ENCODE measurements at places on chromosomes 6 and 20.
A peak's percentile ranks its signal among the peaks of the same experiment; 100 is the strongest.

- no peak for DNase-seq
These were observed 45.0 kb upstream of the ENPP5 start for GRCh38 chr6:46215777-46216176.

DNA sequence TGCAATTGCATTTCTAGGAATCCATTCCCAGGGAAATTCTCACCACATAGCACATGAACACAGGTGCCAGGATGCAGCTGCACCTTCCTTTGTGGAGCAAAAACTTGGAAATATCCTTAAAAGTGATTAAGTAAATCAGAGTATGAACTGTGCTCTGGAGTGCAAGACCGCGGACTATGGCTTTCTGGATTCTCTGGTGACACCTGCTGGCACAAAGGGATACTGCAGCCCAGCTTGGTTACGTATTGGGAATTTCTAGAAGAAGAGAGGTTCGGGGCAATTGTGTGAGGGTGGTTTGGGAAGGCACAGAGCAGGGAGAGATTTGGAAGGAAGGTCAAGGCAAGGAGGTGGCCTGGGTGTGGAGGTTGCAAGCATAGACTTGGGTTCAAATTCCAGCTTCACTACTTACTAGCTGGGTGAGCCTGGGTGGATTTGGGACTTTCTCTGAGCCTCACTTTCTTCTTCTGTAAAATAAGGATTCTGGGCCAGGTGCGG lies 15.9 kb upstream of the PEDS1 start:
- peak; percentile 82 for DNase-seq

DNA sequence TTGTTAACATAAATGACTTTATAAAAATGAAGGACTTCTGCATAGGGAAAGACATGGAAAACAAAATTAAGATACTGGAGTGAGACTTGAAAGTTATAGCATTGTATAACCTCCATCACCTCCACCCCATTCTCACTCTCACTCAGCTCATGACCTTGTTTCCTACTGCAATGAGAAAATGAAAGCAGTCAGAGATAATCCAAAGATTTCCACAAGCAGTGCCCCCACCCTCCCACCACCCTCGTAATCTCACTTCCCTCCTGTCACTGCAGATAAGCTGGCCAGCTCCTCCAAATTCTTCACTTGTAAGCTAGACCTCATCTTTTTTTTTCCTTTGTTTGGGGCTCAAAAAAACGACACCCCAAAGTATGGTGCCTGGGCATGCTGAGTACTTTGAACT lies 52.9 kb upstream of the PROKR2 start:
- DNase-seq = no peak

GRCh38 chr6:119350952-119351372 lies 1.4 kb upstream of the MAN1A1 start:
- no peak for DNase-seq

DNA sequence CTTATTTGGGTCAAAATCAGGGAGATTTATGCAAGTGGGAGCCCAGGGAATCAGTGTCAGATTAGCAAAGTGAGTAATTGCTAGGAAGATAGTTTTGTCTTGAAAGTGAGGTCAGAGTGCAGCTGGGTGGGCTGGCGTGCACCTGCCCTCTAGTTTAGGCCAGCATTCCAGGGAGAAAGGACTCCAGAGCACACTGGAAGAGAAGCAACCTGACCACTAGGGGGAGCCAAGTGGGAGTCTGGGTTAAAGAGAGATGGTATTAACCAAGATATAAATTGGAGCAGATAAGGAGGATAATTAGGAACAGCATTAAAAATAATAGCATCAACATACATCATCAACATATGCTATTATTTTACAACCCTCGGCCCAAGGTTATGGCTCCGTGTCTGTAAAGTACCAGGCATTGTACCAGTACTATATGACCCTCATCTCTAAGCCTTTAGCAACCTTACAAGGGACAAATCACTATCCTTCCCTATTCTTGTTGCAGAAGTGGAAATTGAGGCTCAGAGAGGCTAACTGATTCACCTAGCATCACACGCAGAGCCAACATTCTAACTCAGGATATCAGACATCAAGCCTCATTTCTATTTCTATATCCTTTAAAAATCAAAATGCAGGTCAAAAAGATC lies 57.8 kb downstream of the SLC2A10 start:
- DNase-seq = no peak

GRCh38 chr6:22327881-22328280 lies 31.0 kb upstream of the PRL start:
- DNase-seq = no peak

DNA sequence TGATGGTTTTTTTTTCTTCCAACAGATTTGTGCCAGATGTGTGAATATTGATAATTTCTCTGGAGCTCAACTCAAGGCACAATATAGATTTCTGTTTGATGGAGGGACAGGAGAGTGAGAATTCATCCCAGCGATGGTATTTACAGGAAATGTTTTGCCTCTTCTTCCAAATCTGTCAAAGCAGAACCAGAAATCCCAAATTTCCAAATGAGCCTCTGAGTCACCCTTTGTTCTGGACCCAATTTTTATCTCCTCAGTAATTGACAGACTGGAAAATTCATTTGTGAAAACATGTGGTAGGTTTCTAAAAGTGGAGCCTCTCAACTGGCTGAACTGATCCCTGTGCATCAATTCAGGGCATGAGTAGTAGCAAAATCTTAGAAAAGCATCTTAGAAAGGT lies 223.2 kb upstream of the TSHZ2 start:
- DNase-seq = no peak

GRCh38 chr6:97669191-97670031 lies 386.4 kb upstream of the MMS22L start:
- no peak for DNase-seq

DNA sequence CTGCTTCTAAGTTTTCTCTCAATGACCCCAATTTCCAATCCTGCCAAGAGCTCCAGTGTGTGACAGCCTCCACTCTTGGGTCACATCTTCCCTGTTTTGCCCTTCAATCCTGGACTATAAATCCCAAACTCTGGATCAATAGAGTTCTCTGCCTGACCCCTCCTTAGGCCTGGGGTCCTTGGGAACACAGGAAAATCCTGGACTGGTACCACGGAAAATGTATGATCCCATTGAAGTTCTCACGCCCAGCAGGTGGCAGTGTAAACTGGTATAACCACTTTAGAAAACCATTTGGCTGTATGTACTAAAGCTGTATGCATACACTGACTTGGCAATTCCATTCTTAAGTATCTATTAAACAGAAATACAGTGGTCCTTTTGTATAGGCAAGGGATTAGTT lies 98.0 kb downstream of the SNAP25 start:
- no peak for DNase-seq

- DNase-seq = no peak
These were observed 99.6 kb downstream of the PREX1 start for GRCh38 chr20:48728042-48728825.

DNA sequence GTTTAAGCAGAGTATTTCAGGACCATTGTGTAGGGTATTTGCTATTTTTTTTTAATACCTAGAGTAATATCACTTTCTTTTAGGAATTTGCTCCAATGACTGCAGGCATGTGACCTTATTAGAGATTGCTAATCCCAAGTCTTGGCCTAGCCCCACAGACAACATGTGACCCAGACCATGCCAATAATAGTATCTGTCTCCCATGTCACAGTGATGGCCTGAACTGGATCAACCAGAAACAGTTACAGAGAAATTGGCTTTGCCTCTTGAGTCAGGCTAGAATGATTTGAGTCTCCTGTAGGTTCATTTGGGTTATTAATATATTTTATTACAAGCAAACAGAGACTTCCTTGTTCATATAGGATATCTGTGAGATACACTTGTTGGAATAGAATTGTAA lies 116.8 kb downstream of the DNAH8 start:
- no peak for DNase-seq

DNA sequence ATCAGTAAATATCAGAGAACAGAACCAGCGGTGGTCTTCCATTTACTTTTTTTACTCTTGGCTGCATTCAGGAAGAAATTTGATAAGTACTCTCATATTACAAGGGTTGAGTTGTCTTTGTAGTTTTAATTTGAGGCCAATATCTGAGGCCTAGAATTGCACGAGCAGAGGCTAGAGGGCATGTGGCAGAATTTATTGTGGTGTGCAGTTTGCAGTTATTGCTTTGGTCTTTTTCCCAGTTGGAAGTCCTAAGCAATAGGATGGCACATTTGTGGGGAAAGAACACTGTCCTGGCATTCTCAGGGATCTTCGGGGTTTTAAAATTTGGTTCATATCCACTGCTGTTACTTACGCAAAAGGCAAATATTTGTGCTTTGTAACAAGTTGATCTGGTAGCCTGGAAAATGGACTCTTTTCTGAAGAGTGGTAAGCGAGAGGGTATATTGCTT lies 66.0 kb downstream of the CTNNBL1 start:
- no peak for DNase-seq

GRCh38 chr6:38281126-38281525 lies 358.6 kb downstream of the BTBD9 start:
- DNase-seq = no peak

DNA sequence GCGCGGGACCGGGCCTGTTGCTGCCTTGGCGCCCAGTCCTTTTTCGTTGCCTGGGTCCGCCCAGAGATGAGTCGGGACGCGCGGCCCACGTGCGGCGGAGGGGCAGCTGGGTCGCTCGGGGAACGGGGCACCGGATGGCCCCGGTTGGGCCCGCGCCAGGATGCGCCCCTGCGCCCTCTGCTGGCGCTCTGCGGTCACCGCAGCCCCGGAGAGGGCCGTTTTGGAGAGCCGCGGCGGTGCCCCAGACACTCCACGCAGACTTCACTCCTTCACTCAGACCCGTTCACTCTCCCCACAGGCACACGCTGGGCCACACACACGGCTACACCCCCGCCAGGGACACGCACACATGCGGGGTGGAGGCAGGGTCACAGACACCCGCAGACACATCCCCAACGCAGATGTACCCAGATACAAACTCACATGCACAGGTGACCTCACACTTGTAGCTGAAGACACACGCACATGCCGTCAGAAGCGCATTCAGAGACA lies 38.8 kb downstream of the SRC start:
- DNase-seq = peak; percentile 70

GRCh38 chr6:106026748-106027715 lies 59.1 kb upstream of the PRDM1 start:
- no peak for DNase-seq

- DNase-seq = no peak
These were observed 11.4 kb upstream of the LTA start for GRCh38 chr6:31560697-31561058.

GRCh38 chr6:75285283-75285639 lies 669 bp upstream of the TMEM30A start:
- no peak for DNase-seq
